ENCODE measurements at places on chromosomes 7 and 10. TPM values are rescaled to one million over a fixed set of nuclear protein-coding genes. Genes with fewer than 3 reads are reported as not detected.
A peak's percentile ranks its signal among the peaks of the same experiment; 100 is the strongest.

DNA sequence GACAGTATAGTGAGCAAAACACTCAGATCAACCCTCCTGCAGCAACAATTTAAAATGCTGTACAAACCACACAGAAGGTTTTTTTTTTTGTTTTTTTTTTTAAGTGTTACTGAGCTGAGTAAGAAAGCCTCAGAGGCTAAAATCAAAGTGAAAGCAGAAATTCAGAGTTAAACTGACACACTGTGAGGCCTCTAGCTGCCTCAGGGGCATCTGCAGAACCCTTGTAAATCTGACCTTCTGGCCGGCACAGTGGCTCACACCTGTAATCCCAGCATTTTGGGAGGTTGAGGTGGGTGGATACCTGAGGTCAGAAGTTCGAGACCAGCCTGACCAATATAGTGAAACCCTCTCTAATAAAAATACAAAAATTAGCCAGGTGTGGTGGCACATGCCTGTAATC, 7.4 kb upstream of the GNA12 start:
- DNase-seq: no peak

DNA sequence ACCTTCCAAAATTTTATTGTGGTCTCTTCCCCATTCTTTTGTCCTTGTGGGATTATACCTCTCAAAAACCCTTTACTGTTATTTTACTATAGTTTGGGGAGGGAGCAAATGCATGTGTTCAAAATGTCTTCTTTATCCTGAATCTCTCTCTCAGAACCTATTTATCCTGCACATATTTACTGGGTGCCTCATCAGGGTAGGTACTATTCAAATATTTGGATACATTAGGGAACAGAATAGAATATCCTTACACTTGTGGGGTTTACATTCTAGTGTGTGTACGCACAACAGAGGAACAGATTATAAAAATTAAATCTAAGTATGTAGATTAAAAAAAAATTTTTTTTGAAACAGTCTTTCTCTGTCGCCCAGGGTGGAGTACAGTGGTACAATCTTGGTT, 48.6 kb downstream of the SCD start:
- DNase-seq: no peak

DNA sequence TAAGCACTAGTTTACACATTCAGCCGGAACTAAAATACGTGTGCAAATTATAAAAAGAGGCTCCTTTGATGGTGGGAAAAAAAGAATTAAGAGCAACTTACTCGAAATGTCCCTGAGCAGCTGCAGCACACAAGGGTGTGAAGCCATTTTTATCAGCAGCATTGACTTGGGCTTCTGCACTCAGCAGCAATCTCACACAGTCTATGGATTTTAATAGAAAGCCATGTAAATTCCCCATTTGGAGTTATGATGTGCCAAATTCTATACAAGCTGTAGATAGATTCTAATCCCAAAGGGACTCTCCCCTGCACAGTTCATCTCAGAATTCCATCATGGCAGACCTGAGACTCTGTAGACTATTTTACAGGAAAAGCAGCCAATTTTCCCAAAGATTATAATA, 90.5 kb downstream of the CTTNBP2 start:
- DNase-seq: no peak

Gene MARVELD1
- 58.6 TPM for total RNA-seq

DNA sequence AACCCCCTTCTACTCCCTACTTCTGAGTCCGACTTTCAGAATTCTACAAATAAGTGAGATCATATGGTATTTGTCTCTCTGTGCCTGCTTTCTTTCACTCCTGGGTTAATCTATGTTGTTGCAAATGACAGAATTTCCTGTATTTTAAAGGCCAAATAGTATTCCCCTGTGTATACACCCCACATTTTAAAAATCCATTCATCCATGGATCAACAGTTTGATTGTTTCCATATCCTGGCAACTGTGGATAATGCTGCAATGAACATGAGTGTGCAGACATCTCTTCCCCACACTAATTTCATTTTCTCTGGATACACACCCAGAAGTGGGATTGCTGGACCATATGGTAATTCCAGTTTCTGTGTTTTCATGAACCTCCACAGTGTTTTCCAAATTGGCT, 225.8 kb upstream of the TCERG1L start:
- DNase-seq: no peak

DNA sequence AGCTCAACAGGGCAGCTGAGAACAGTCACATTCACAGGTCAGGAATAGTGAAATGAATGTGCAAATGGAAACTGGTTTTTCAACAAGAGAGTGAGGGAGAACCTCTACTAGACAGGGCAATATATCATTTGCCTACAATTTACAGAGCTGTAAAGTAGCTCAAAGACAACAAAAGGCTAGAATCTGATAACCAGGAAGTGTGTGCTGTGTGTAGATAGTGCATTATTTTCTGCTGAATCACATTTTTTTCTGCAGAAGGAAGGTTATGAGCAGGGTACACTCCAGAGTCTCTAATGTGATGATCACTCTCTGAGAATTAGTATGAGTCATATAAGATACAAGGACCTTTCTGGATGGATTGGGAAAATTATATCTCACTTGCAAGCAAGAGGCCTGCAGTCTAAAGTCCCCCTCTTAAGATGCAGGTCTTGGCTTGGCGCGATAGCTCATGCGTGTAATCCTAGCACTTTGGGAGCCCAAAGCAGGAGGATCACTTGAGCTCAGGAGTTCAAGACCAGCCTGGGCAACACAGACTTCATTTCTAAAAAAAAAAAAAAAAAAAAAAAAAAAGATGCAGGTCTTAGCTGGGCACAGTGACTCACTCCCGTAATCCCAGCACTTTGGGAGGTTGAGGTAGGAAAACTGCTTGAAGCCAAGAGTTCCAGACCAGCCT, 59.9 kb upstream of the COBL start:
- peak; percentile 72 for DNase-seq

Gene CYP2E1
- total RNA-seq: 0.18 TPM

Gene TSPAN14
- total RNA-seq: 139 TPM

DNA sequence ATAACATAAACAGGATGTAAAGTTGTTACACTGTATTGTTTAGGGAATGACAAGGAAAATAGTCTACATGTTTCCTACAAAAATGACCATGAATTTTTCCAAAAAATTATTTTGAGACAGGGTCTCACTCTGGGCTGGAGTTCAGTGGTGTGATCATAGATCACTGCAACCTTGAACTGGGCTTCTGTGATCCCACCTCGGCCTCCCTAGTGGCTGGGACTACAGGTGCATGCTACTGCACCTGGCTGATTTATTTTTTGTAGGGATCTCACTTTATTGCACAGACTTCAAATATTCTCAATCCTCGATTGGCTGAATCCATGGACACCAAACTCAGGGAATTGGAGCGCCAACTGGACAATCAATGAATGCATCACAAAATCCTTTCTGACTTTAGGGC, 6.6 kb downstream of the CHCHD2 start:
- no peak for DNase-seq

GRCh38 chr7:100896732-100897608, 1.3 kb upstream of the ACHE start:
- DNase-seq: no peak

- DNase-seq: no peak
These were observed 33.3 kb downstream of the ENO4 start for GRCh38 chr10:116882639-116883038.

DNA sequence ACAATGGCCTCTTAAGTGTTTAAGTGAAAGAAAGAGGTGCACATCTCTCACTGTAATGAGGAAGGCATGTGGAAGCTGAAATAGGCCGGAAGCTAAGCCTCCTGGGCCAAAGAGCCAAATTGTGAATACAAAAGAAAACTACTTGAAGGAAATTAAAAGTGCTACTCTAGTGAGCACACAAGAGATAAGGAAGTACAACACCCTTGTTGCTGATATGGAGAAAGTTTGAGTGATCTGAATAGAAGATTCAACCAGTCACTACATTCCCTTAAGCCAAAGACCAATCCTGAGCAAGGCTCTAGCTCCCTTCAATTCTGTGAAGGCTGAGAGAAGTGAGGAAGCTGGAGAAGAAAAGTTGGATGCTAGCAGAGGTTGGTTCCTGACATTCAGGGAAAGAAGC, 8.2 kb downstream of the DKK1 start:
- DNase-seq: no peak

Gene CUZD1
- total RNA-seq: 0.92 TPM

DNA sequence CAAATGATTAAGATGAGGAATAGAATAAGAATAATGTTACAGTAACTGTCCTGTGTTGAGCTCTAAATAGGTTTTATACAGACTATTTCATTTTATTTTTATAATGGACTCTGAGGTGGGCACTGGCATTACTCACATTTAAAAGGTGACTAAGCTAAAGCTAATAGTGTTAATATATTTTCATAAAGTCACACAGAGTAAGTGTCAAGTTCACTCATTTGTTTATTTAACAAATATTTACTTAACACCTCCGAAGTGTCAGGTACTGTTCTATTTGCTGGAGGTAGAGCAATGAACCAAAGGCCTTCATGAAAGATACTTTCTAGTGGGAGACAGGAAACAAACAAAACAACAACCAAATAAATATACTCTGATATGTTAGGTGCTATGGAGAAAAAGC, 44.0 kb downstream of the ASB4 start:
- DNase-seq: no peak

DNA sequence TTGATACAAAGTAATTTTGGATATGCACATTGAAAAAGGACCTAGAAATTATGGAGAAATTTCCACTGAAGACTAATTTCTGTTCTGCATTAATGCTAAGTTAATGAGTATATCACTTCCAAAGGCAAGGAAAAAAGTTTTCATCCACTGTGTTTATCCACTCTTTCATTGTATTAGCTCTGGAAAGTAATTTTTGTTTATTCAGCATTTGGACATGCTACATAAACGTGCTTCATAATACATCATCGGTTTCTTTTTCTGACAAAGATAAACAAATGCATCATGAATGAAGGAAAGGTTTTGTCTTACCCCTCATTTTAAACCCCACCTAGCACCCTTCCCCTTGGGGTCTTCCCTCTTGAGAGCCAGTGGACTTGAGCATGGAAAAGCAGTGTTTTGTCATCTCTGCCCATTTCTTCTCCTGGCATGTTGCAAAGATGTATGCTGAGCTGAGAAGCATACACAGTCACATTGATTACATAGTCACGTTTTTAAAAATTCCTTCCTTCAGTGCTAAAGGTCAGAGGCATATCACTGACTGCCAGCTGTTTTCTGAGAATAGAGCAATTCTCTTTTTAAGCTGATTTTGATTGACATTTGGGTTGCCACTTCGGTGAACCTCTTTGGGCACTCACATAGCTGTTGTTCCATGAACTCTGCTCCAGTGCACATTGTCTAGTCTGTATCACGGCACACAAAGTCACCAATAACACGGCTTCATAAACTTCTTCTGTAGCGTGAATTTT, 65.9 kb upstream of the C7orf33 start:
- no peak for DNase-seq

Gene NDUFB2
- 217 TPM for total RNA-seq

Gene OR2F1
- total RNA-seq: not detected

Measured in foreskin keratinocyte (primary cell).